CD4-positive, alpha-beta T cell treated with Interleukin-4 for 4 hours (primary cell): ENCODE measurements at places on chromosomes 6 and 20.
A peak's percentile ranks its signal among the peaks of the same experiment; 100 is the strongest.

GRCh38 chr6:146664871-146665360 lies 66.1 kb downstream of the ADGB start:
- DNase-seq, result no peak

- DNase-seq, result no peak
Measured at GRCh38 chr6:35141007-35141655, at the start of gene TCP11. Gene TCP11 (minus strand): TSS chr6:35141339. CDS start chr6:35140870, 469 bp downstream.

DNA sequence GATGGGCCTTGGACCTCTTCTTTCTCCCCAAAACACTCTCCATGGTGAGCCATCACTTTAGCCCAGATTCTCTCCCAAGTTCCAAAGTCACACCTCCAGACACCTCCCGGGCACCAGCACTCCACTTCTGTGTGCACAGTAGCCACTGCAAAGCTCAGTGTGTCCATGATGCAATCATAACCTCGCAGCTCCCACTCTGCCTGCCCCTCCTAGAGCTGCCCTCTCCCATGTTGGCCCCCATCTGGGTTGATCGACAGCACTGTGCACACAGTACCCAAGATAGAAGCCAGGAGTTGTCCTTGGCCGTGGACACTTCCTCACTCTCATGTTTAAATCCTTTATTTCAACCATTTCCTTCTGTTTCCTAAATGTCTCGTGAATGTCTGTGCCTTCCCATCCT lies 293.3 kb downstream of the PACRG start:
- DNase-seq, result no peak

DNA sequence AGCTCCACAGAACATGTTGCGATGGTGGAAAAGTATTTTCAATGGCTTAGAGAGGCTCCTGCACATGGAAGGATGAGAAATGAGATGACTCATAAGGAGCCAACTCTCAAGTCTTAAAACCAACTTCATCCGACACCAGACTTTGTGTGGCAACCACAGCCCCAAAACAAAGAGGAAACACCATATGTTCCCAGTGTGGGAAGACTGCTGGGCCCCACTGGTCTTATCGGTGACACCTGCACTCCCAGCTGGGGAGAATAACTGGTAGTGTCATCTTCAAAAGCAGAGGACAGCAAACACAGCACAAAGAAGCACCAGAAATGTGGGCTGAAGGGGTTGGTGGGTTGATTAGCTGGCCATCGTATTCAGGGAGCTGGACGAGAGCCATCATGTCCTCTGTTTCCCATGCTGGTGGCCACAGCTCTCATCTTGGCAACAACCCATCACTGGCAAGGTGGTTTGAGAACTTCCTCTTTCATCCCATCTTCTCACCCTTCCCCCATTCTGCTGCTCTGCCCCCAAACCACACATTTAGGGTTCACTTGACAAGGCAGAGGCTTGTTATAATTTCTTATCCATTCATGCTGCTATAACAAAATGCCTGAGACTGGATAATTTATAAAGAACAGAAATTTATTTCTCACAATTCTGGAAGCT lies 46.0 kb upstream of the TASP1 start:
- no peak for DNase-seq

GRCh38 chr6:37170273-37171200 lies 585 bp downstream of the PIM1 start:
- peak; percentile 42 for DNase-seq

- DNase-seq, result no peak
Measured at GRCh38 chr20:14117768-14118167, 122.5 kb downstream of the MACROD2 start.

GRCh38 chr6:156563714-156564113 lies 213.5 kb upstream of the ARID1B start:
- no peak for DNase-seq

- DNase-seq, result no peak
Measured at GRCh38 chr6:118886641-118887040, 7.3 kb upstream of the ASF1A start.

GRCh38 chr6:157779705-157780604 lies 43.1 kb upstream of the SNX9 start:
- no peak for DNase-seq

- no peak for DNase-seq
Measured at GRCh38 chr6:13988049-13988738, 63.4 kb downstream of the RNF182 start.

GRCh38 chr6:159565181-159565710 lies 127.8 kb downstream of the SOD2 start:
- no peak for DNase-seq

- DNase-seq, result no peak
Measured at GRCh38 chr6:112691289-112691688, 344.2 kb downstream of the RFPL4B start.

- no peak for DNase-seq
Measured at GRCh38 chr20:62294516-62294915, 8.3 kb upstream of the ADRM1 start.

- DNase-seq, result peak; percentile 42
Measured at GRCh38 chr20:35742741-35743523, 872 bp upstream of the RBM39 start.

- DNase-seq, result no peak
Measured at GRCh38 chr6:16160794-16161193, 31.9 kb downstream of the MYLIP start.

- DNase-seq, result no peak
Measured at GRCh38 chr6:160197662-160198061, 61.0 kb downstream of the SLC22A2 start.

GRCh38 chr6:311679-312220 lies 19.5 kb downstream of the DUSP22 start:
- DNase-seq, result no peak

DNA sequence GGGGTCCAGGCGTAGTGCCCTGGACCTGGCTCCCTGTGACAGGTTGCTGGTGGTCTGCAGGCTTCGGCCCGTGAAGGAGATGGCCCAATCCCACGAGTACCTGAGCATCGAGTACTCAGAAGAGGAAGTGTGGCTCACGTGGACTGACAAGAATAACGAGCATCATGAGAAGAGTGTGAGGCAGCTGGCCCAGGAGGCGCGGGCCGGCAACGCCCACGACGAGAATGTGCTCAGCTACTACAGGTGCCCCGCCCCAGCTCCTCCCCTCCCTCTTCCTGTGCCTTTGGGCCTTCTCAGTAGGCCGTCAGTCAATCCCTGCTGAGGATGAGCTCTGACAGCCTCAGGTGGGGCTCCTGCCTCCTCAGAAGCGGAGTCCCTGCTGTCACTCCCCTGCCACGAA lies 42.6 kb downstream of the UQCC2 start:
- peak; percentile 62 for DNase-seq

GRCh38 chr20:17431621-17432364 lies 99.4 kb downstream of the BFSP1 start:
- peak; percentile 46 for DNase-seq

DNA sequence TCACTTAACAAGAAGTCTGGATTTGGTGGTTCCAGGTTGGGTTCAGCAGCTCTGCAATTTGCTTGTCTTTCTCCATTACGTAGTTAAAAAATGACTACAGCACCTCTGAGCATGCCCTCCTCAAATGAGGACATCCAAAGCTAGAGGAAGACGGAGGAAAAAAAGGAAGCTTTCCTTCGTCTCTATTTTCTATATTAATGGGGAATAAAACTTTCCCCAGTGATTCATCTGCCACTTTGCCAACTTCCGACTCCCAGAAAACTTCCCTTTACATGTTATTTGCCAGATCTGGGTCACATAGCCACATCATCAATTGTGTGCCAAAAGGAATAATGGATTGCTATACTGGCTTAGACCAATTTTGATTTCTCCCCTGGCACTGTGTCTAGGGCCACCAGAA lies 69.5 kb downstream of the ZFAND3 start:
- no peak for DNase-seq

DNA sequence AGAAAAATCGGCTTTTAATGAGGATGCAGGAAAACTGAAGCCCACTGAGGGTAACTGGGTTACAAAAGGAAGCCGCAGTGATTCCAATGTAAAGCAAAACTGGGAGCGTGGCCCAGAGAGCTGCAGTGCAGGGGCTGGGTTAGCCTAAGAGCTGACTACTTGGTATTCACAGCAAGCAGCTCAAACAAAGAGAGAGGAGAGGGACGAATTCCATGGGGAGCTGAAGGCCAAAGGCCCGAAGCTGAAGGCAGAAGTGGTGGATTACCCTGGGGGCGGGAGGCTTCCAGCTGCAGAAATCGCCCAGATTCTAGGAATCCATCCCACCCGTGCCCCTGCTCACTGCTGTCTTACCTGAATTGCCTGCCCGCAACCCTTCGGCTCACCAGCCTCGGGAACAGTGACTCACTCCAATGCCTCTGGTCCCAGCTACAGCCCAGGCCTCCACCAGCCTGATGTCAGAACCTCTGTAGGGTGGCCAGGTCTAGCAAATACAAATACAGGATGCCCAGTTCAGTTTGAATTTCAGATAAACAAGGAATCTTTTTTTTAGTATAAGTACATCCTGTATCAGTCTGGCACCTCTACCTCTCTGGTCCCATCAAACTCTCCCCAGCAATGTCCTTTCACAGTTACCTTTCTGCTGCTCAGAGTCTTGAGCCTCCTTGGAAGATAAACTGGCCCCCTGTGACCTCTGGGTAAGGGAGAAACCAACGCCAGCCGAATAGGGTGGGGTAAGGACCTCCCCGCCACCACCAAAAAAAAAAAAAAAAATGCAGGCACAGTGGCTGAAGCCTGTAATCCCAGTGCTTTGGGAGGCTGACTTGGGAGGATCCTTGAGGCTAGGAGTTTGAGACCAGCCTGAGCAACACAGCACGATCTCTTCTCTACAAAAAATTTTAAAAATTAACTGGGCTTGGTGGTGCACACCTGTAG lies 14.6 kb upstream of the ZMYND8 start:
- no peak for DNase-seq

DNA sequence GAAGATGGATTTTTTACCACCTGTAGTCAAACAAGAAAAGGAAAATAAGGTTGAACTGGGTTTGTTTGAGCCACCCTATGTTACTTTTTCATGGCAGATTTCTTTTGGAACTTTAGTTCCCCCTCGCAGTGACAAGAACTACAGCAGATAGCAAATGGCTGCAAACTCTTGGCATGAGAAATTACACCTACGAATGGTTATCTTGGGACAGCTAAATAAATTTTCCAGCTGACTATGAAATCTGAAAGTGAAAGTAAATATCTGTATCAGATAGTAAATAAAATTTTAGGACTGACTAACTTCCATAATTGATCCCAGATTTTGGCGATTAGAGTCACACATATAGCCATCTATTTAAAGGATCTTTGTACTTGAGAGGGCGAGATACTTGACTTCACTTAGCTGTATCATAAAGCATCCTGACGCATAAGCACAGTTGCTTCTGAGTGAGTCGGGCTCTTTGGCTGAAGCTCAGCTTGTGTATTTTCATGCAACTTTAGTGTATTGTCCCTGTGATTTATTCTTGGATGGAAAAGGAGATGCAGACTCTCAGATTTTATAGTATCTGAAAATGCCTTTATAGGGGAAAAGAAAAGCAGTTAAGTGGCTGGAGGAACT lies 125.3 kb upstream of the B3GAT2 start:
- DNase-seq, result no peak
